ENCODE measurements at places on chromosomes 11 and 22. TPM values are rescaled to one million over a fixed set of nuclear protein-coding genes. Genes with fewer than 3 reads are reported as not detected.

- DNase-seq: no peak
Measured at GRCh38 chr11:132590986-132591385, 941.3 kb downstream of the OPCML start.

GRCh38 chr11:119323532-119324033 is 6.7 kb upstream of the MCAM start:
- DNase-seq: peak; percentile 84

- DNase-seq: no peak
Measured at GRCh38 chr11:127528297-127528696, 527.7 kb upstream of the KIRREL3 start.

DNA sequence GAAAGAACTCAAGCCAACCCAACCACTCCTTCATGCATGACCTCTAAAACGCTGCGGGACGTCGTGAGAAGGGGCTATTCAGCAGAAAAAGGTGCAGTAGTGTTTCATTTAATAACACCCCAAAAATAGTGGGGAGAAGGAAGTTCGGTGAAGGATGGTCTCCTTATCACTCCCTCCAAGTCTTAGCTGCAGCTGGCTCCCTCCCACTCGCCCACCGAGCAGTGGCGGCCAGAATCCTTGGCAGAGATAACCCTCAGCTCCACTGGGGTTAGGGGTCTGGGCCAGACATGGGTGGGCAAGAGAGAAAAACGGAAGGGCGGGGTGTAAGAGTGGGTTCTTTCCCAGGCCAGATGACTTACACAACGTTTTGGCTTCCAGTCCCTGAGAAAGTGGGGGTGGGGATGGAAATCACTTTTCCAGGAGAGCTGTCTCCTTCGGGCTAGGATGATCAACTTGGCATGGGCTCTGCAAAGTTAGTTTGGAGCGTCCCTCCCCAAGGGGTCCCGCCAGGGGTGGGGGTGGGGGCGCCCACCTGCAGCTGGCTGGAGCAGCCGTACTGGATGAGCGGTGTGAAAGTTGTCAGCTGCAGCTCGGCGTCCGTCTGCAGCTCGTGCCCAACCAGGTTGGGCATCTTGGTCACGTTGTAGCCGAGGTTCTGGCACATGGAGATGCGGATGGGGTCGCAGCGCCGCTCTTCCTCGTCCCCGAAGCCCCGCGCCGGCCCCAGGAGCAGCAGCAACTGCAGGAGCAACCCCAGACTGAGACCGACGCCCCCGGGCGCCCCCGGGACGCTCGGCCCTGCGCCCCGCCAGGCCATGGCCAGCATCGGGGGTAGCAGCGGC is 705 bp downstream of the FZD4 start:
- no peak for DNase-seq

- DNase-seq: peak; percentile 8
Measured at GRCh38 chr22:40121461-40121860, 56.3 kb upstream of the TNRC6B start.

DNA sequence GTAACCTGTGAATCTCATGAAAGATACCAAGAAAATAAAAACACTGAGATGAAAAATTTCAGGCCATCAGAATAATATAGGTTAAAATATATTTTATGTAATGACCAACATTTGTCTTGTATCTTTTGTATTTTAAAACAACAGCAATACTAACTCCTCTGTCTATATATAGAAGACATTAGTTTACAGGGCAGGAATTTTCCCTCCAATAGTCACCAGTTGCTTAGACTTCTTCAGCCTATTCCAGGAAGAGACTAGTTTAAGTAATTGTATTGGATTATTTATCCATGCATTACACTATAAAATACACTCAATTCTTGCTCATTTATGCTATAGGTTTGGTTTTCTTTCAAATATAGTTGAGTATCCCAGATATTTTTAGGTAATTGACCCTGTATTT is 24.1 kb downstream of the ANO5 start:
- DNase-seq: no peak

GRCh38 chr11:83521647-83522596 is 235.8 kb upstream of the CCDC90B start:
- no peak for DNase-seq

DNA sequence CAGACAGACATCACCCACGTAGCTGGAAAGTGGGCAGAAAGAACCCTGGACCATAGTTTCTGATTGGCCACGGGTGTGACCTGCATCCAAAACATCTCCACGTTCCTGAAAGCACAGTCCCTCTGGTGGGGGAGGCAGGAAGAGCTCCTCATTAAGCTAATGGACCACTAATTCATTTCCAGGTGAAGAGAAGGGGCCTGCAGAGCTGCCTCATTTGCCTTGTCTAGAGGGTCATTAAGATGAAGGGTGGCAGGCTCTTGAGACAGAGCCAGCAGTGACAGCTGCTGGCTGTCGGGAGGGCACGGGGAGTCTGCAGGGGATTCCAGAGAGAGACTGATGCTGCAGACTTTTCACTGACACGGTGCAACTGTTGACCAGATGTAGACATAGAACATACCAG is 149.6 kb upstream of the OPCML start:
- DNase-seq: no peak

DNA sequence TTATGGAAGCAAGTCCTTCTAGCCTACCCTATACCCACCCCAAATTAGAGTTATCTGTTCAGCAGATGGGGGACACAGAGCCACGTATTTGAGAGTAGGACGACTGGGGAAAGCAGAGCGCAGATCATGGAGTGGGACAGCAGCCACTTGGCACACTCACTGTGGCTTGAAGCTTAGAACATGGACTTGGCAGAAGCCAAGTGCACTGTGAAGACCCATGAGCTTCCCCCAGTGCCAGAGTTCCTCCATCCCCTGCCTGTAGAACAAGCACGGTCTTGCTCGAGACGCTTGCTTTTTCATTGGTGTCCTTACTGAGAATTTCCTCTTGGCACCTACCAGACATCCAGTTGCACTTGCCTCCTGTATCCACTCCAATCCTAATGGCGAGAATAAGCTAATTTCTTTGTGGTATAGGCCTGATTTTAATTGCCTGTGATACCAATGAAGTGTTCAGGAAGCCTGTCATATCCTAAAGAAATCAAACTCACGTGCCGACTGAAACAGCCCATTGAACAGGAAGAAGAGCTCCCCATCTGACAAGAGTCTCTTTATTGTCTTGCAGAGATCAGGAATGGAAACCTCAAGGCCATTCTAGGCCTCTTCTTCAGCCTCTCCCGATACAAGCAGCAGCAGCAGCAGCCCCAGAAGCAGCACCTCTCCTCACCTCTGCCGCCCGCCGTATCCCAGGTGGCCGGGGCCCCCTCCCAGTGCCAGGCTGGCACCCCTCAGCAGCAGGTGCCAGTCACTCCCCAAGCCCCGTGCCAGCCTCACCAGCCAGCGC is 166.9 kb downstream of the NAV2 start:
- no peak for DNase-seq

GRCh38 chr11:86606836-86607481 is 65.5 kb downstream of the ME3 start:
- no peak for DNase-seq

GRCh38 chr22:48492366-48493320 is 1335.0 kb downstream of the BRD1 start:
- DNase-seq: peak; percentile 33

GRCh38 chr11:134939905-134940304 is 527.9 kb upstream of the B3GAT1 start:
- DNase-seq: no peak

- no peak for DNase-seq
Measured at GRCh38 chr22:39574779-39575551, 4.4 kb downstream of the CACNA1I start.

GRCh38 chr11:61776561-61777075 is 15.8 kb downstream of the TMEM258 start:
- peak; percentile 75 for DNase-seq

DNA sequence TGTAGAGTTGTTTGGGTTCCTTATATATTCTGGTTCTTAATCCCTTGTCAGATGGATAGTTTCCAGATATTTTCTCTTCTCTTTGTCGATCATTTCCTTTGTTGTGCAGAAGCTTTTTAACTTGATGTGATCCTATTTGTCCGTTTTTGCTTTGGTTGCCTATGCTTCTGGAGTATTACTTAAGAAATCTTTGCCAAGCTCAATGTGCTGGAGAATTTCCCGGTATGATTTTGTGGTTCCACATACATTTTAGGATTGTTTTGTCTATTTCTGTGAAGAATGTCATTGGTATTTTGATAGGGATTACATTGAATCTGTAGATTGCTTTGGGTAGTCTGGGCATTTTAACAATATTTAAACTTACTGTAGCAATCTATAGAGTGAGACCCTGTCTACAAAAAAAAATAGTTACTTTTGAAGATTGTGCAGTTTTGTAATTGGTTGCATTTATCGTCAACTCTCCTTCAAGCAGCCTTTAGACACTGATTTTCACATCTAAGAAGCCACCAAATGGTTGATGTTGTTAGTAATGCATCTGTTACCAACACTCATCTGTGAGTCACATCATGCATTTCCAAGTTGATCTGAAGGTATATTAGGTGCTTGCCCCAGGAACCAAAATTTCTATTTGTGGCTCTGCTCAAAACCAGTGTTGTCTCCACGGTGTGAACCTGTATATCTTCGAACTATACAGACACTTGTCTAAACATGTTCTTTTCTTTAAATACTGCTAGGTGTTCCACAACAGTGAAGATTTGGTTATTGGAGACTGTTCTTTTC is 21.4 kb downstream of the XRCC6 start:
- no peak for DNase-seq

DNA sequence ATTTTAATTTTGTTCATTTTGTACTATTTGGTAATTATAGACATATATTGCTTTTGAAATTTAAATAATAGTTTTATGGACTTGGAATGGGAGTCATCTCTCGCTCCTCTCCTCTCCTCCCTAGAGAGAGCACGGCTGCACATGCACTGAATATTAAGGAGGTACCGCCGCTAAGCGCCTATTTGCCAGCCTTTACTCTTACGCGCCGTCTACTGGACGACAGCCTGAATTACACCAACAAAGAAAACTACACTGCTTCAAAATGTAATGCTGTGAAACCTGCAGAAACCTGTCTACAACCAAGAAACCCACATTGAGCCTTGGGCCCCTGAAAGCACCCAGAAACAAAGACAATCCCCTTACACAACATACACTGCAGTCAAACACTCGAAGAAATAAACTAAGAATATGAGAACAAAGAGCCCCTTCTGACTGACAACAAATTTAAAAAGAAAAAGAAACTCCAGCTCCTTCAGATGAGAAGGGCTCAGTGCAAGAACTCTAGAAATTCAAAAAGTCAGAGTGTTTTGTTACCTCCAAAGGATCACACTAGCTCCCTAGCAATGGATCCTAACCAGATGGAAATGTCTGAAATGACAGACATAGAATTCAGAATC is 737.2 kb downstream of the LRRC4C start:
- DNase-seq: peak; percentile 7

DNA sequence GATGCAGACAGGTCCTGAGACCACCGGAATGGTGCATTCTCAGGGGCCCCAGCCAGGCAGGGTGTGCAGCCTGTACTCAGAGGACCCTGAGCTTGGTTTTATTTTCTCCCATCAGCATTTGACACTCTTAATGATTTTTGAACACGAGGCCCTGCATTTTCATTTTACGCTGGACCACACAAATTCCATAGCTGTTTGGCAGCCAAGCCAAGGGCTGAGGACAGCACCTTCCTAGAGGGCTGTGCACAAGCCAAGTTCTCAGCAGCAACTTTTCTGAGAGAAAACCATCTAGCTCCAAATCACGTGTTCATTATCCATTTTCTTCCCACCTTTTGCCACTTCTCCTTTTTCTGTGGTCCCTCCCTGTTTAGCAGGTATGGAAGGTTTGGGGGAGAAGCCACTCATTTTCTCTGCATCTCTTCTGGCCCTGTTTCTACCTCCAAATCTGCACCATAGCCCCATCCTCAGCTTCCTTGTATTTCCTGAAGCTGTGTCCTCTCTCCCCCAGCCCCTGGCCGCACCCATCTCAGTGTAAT is 60.4 kb downstream of the TRAF6 start:
- DNase-seq: no peak

DNA sequence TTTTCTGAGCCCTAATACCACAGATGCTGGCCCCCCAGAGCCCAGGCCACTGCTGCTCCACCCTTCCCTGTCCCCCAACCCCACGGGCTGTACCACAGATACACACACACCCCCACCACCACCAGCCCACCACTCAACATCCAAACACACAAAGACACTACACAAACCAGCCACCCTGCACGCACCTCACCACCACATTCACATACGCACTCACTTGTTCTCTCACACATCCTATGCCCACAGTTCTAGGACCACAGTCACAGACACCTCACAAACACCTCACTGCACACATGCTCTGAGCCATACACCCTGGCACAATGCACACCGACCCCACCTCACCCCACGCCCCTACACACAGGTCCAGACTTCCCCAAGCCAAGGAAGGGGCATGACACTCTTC is 22.5 kb upstream of the OAF start:
- no peak for DNase-seq

GRCh38 chr22:20099099-20099711 is 16.7 kb upstream of the RANBP1 start:
- no peak for DNase-seq

DNA sequence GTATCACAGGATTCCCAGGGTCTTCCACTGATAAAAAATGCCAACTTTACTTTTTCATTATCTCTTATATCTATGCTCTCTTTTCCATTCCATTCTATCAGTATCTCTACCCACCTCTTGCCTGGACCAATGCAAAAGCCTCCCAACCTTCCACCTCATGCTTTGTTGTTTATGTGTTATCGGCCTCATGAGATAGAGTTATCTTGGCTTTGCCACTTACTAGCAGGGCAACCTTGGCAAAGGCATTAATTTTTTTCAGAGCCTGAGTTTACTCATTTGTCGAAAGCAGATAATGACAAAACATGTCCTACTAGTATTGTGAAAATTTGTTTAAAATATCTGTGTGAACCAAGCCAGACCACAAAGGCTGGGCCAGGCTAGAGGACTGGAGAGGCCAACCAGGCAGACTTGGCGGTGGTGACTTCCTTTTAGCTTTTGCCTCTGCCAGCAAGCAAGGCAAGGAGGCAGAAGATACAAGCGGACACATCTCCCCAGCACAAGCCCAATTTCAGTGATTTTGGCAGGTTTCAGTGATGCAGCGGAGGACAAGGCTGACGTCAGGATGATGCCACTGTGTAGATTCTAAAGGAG is 106.9 kb downstream of the ADAMTS15 start:
- no peak for DNase-seq

GRCh38 chr11:19577391-19577975 is 135.2 kb upstream of the NAV2 start:
- no peak for DNase-seq

BIK gene
- 1.4 TPM for total RNA-seq

CCDC188 gene
- 0.12 TPM for total RNA-seq

CEND1 gene
- 0.20 TPM for total RNA-seq

TRIM66 gene
- 22.8 TPM for total RNA-seq

LARGE1 gene
- 0.40 TPM for total RNA-seq

CCDC134 gene
- 21.0 TPM for total RNA-seq

WNT7B gene
- not detected for total RNA-seq

PRG3 gene
- total RNA-seq: not detected

PGA3 gene
- total RNA-seq: not detected

CTSW gene
- 23.6 TPM for total RNA-seq

ACRV1 gene
- not detected for total RNA-seq

BTG4 gene
- not detected for total RNA-seq

MS4A6E gene
- total RNA-seq: not detected

KDELR3 gene
- total RNA-seq: 0.23 TPM

MS4A7 gene
- not detected for total RNA-seq

Measured in activated CD4-positive, alpha-beta T cell treated with anti-CD3 and anti-CD28 coated beads, Interleukin-2, amount 10 ng/mL, durations not matched to agents 7 days and 5 days (primary cell).